Forelimb muscle (tissue), 1 donor: ENCODE measurements at places on chromosomes 2 and 18. TPM values are rescaled to one million over a fixed set of nuclear protein-coding genes. Genes with fewer than 3 reads are reported as not detected.

- no peak for DNase-seq
Measured at GRCh38 chr2:134588556-134588955, 130.2 kb downstream of the TMEM163 start.

- peak; percentile 1 for DNase-seq
Measured at GRCh38 chr2:30104307-30104706, 42.5 kb upstream of the YPEL5 start.

GRCh38 chr2:204127238-204127637, 190.7 kb downstream of the ICOS start:
- no peak for DNase-seq

DNA sequence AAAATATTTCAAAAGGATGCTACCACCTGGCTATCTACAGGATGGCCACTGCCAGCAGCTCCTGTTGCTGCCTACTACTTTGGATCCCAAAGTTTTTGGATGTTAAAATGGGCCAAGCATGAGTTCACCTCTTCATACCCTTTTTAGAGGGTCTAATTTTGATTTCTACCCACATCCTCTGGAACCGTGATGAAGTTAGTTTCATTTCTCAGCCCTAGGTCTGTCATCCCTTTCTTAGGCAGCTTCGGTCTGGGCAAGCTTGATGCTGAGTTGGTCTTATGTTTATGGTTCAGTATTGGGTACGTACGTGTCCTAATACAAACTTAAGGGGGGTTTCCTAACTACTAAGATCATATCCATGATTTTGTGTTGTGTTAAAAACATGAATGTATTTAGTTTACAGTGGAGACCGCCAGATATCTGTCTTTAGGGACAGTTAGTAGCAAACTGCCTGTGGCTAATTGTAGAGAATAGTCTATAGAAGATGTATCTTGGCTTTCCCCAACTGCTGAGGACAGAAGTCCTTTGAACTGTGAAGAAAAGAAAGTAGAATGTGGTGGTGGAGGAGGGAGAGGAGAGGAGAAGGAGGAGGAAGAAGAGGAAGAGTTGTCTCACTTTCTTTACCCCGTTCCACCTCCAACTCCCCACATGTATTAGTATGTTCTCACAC, 184.9 kb downstream of the UBE2E3 start:
- no peak for DNase-seq

DNA sequence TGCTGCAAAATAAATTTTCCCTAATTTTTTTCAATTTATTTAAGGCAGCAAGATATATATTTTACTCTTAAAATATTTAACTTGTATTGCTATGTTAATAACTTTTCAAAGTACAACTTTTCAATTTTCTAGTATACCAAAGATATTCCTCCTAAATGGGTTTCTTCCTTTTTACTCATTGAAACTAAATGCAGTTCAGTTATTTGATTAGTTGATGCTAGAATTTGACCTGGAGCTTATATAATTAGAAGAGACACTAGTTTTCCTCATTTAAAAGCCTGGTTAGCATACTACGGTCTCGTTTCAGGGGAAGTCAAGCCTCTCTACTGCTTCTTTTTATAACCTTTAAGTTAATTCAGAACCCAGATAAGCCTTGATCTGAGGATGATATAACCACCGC, at the start of gene ARHGEF33:
Gene ARHGEF33 (plus strand): TSS at position 301 of the 400 bp plus-strand sequence. CDS start 29,573 bp downstream, outside the sequence.
- DNase-seq, result no peak

- no peak for DNase-seq
Measured at GRCh38 chr2:45648636-45649035, 2.8 kb upstream of the PRKCE start.

GRCh38 chr2:135047300-135047699, at the start of gene MAP3K19:
Gene MAP3K19 (minus strand): TSS chr2:135047447. CDS start chr2:135024647, 22,800 bp downstream.
- DNase-seq, result no peak

DNA sequence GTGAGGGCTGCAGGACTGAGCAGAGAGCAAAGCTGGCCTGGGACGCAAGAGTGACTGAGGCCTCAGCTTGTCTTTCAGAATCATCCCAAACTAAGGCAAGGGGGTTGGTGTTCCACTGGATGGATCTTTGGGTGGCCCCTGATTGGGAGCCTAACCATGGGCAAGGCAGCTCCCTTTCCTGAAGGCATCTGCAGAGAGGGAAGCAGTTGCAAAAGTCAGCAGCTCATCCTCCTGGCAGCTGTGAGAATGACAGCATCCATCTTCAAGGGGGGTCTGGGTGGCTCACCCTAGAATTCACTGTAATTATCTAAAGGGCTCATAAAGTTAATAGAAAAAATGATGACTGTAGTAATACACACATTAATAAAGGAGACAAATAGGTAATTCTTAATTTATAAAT, 46.5 kb upstream of the RAB31 start:
- DNase-seq, result no peak

- no peak for DNase-seq
Measured at GRCh38 chr2:76296438-76296837, 585.7 kb upstream of the GCFC2 start.

APOB gene
- polyA plus RNA-seq, result 0.03 TPM

RBFA gene
- 28.7 TPM for polyA plus RNA-seq
